Pancreas (tissue), 10 donors: ENCODE measurements at places on chromosomes 2 and 18. TPM values are rescaled to one million over a fixed set of nuclear protein-coding genes. Genes with fewer than 3 reads are reported as not detected.

DNA sequence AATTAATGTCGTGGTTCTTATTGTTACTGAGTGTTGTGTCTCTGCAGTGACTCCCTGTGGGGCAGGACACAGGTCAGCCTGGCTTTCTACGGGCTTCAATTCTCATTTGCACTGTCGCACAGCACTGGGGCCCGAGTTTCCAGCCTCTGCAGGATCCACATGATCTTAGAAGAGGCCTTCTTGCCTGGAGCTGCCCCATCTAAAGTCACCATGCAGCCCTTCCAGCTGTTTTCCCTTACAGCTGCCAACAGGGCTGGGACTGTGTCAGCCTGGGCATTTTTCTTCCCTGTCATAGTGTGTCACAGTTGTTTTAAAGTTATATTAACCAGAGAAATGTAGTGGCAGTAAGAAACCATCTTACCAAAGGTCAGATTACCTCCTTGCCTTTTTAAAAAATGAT, 27.0 kb downstream of the FHL2 start:
- no peaks in the 10 kb centered on the region for H3K36me3 ChIP-seq
- H3K27me3 ChIP-seq = no peaks in the 10 kb centered on the region
- no peak overlapping the region for H3K4me3 ChIP-seq
- H3K4me1 ChIP-seq = no peaks in the 10 kb centered on the region
- no peak overlapping the region for H3K27ac ChIP-seq

GRCh38 chr2:69668598-69668997, 25.1 kb upstream of the AAK1 start:
- peaks cover 5% of the 10 kb centered on the region for H3K4me1 ChIP-seq
- H3K27ac ChIP-seq = peak overlapping the region; percentile 50
- DNase-seq = no peak
- no peaks in the 10 kb centered on the region for H3K27me3 ChIP-seq

GRCh38 chr2:209772290-209772685, 656 bp downstream of the UNC80 start:
- peak overlapping the region; percentile 15 for H3K4me3 ChIP-seq
- no peak overlapping the region for H3K27ac ChIP-seq
- no peaks in the 10 kb centered on the region for H3K36me3 ChIP-seq
- DNase-seq = no peak

- H3K4me1 ChIP-seq = no peaks in the 10 kb centered on the region
- no peak overlapping the region for H3K4me3 ChIP-seq
- no peaks in the 10 kb centered on the region for H3K36me3 ChIP-seq
- H3K27me3 ChIP-seq = no peaks in the 10 kb centered on the region
Measured at GRCh38 chr18:35466815-35467623, 30.7 kb downstream of the INO80C start.

DQX1 gene
- total RNA-seq = not detected

- no peak overlapping the region for H3K4me3 ChIP-seq
- H3K36me3 ChIP-seq = no peaks in the 10 kb centered on the region
- no peaks in the 10 kb centered on the region for H3K4me1 ChIP-seq
- H3K27me3 ChIP-seq = no peaks in the 10 kb centered on the region
Measured at GRCh38 chr2:12434630-12435098, 282.1 kb upstream of the TRIB2 start.

UGT1A5 gene
- not detected for total RNA-seq

RNU2-63P gene
- total RNA-seq = 1.9 TPM

DNA sequence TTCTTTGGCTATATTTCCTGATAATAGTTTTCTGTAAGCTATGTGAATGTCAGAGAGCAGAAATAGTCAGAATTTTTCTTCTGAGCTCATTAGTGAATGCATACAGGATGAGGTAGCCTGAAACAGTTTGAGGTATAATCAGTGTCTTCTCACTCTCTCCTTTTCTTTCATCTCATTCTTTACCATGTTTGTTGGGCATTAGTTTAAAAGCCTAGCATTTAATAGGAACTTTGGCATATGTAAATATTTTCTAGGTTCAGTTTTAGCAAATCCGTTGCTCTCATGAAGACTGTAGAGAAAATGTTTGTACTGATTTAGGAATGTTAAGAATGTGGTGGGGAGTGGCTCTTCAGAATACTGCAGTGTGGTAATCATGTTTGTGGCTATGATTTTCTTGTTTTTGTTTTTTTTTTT, 119.4 kb downstream of the PARD3B start:
- H3K27ac ChIP-seq = peak overlapping the region; percentile 58
- no peak overlapping the region for H3K4me3 ChIP-seq
- no peaks in the 10 kb centered on the region for H3K36me3 ChIP-seq
- no peaks in the 10 kb centered on the region for H3K27me3 ChIP-seq

- H3K27me3 ChIP-seq = no peaks in the 10 kb centered on the region
- H3K27ac ChIP-seq = peak overlapping the region; percentile 21
- DNase-seq = no peak
- H3K4me3 ChIP-seq = no peak overlapping the region
- H3K4me1 ChIP-seq = peaks cover 7% of the 10 kb centered on the region
Measured at GRCh38 chr2:19504400-19505198, 146.2 kb upstream of the OSR1 start.
